Stimulated activated CD4-positive, alpha-beta T cell treated with anti-CD3 and anti-CD28 coated beads, Interleukin-4, amount 100 ng/mL, for 24 hours (primary cell): ENCODE measurements at places on chromosomes 7 and 10.
A peak's percentile ranks its signal among the peaks of the same experiment; 100 is the strongest.

- DNase-seq, result no peak
Observed at GRCh38 chr7:116097365-116098009, 66.9 kb upstream of the TFEC start.

GRCh38 chr10:102109166-102110116 lies 10.7 kb downstream of the LDB1 start:
- DNase-seq, result no peak

DNA sequence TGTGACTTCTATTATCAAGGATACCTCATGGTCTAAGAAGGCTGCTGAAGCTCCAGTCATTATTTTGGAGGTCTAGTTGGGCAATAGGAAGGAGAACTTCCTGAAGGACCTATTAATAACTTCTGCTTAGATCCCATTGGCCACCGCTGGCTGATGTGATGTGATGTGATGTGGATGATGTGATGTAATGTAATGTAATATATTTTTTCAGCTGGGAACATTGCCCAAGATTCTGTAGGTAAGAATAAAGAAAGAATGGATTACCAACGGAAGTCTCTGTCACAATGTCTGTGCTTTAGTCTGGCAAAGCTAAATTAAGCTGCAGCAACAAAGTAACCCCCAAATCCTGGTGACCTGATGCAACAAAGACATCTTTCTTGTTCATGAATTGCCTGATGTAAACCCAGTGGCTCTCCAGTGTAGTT lies 233.7 kb downstream of the PTEN start:
- DNase-seq, result no peak

GRCh38 chr10:27826369-27826768 lies 80.8 kb upstream of the MKX start:
- no peak for DNase-seq

- DNase-seq, result peak; percentile 75
Observed at GRCh38 chr10:80196270-80196949, 8.9 kb downstream of the ANXA11 start.
